BE2C (cell line): ENCODE measurements at places on chromosomes 6 and 20.

- no peak for DNase-seq
These were observed 131.7 kb downstream of the PLCB4 start for GRCh38 chr20:9200620-9201019.

DNA sequence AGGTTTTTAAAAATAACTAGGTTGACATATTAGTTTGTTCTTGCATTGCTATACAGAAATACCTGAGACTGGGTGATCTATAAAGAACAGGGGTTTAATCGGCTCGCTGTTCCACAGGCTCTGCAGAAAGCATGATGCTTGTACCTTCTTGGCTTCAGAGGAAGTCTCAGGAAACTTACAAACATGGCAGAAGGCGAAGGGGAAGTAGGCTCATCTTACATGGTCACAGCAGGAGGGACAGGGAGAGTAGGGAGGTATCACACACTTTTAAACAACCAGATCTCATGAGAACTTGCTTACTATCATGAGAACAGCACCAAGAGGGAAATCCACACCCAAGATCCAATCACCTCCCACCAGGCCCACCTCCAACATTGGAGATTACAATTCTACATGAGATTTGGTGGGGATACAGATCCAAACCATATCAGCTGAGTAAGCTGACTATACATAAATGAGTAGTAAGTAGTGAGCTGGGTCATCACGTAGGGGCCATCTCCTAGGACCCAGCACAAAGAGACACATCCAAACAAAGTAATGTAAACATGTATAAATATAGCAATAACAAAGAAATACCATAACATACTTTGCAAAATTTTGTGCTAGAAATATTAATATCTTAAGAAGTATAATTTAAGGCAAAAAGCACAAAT is 31.4 kb upstream of the SIRPG start:
- no peak for DNase-seq

GRCh38 chr6:16933961-16934360 is 167.9 kb upstream of the STMND1 start:
- DNase-seq: no peak

DNA sequence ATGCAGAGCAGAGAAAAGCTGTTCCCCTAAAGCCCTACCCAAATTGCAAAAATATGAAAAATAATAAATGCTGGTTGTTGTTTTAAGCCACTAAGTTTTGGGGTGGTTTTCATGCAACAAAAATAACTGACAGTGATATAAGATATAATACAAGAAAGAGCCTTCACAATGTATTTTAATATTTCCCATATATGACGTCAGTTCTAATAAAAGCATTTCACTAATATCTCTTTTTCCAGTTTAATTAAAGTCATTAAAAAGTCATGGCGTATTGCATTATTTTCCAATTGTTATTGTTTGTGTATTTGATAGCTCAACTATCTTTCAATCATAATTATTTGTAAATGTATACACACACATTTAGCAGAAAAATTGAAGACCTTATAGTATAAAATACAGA is 134.7 kb upstream of the EPHA7 start:
- no peak for DNase-seq

GRCh38 chr6:46419576-46420002 is 71.7 kb downstream of the RCAN2 start:
- DNase-seq: peak; percentile 29

GRCh38 chr20:38880952-38881735 is 45.1 kb upstream of the FAM83D start:
- DNase-seq: peak; percentile 95

GRCh38 chr6:139406577-139407343 is 32.3 kb upstream of the CITED2 start:
- DNase-seq: no peak

GRCh38 chr20:16245879-16246278 is 327.4 kb downstream of the KIF16B start:
- peak; percentile 20 for DNase-seq

GRCh38 chr6:19714434-19715166 is 122.6 kb upstream of the ID4 start:
- DNase-seq: no peak

- no peak for DNase-seq
These were observed 27.2 kb downstream of the ARHGAP40 start for GRCh38 chr20:38628580-38629470.

DNA sequence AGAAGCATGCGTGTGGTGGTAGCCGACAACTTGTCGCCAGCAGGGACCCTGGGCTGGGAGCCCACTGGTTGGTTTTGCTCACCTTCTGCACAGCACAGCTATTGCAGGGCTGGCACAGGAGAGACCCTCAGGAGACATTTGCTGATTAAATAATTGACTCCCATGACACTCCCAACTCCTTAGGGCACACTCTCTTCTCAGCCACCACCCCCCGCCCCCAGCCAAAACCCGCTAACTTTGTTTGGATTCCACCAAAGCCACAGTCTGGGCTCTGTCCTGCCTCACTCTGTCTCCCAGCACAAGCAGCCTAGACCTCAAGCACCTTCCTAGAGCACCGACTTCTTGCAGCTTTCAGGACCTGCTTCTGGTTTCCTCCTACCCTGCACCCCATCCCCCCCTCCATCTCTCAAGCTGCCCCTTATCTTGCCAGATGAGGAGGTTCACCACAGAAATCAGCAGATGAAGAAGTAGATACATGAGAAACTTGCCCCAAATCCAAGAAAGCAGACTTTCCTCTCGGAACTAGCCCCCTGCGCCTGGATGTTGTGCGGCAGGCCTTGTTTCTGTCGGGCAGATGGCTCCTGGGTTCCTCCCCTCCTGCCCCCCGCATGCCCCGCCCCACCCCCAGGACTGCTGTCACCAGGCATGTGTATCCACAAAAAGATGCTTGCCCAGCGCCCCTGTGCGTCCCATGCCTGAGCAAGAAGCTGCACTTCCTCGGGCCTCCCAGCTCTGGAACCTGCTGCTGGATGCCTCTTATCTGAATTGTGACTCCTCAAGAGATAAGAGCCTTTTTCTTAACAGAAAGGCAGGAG is 35.0 kb upstream of the CD93 start:
- DNase-seq: no peak

DNA sequence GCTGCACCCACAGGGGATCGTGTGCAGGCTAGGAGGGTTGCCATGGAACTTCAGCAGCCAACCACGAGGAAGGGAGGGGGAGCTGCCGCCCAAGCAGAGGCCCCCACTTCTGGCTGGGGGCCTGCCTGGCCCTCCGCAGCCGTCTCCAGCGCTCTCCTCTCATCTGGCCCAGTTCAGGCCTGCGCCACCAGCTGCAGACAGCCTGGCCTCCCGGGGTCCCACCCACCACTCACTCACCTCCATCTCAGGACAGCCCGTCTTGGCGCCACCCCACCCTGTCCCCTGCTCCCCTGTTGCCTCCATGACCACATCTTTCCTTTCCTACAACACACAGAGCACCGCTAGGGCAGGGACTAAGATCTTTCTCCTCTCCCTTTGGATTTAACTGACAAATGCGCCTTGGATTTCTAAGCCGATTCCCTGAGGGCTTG is 98.7 kb downstream of the ANKRD60 start:
- DNase-seq: no peak

- no peak for DNase-seq
These were observed 275.4 kb downstream of the PHF3 start for GRCh38 chr6:63910863-63911551.

DNA sequence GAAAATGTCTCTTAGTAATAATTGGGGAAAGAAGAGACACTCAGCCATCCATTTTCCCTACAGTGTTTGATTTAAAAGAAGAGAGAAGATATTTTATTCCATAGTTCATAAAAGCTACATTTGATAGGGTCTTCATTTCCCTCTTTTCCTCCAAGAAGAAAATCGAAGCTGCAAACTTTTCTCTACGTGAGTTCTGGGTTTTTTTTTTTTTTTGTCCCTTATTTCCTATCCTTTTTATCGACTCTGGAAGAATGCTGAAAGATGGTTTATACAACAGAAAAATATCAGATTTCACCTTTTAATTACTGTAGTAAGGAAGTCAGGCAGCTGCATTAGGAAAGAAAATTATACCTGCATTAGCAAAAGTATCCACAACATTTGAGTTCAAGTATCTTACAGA is at the start of gene OR2J1:
Gene OR2J1 (plus strand): TSS at position 301 of the 400 bp plus-strand sequence. CDS start 1,453 bp downstream, outside the sequence.
- no peak for DNase-seq

DNA sequence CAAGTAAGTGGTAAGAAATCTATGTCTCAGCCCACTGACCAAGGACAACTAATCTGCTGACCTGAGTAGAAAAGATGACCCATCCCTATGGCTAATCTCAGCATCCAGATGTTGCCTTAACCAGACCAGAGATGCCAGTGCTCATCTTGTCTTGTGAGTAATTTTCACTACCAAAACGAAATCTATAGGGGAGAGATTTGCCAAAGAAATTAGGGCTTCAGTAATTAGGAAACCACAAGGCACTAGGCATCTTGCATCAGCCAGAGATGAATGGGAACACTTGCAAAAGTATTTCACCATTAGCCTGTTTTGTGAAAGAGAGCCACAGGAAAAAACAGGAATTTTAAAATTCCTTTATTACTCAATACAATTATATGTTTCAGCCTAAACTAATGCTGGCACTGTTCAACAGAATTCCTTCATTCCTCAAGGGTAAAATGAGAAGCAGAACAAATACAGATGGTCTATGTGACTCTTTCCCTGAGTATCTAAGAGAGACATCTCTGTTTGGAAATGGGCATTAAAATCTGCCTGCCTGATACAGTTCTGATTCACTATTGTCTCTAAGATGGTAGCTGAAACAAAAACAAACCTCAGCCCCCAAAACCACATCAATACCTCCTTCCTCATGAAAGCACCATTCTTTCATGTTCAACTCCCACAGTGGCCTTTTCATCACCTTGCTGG is 87.8 kb downstream of the GMDS start:
- no peak for DNase-seq

- DNase-seq: no peak
These were observed 670.5 kb upstream of the IMPG1 start for GRCh38 chr6:76742919-76743318.

DNA sequence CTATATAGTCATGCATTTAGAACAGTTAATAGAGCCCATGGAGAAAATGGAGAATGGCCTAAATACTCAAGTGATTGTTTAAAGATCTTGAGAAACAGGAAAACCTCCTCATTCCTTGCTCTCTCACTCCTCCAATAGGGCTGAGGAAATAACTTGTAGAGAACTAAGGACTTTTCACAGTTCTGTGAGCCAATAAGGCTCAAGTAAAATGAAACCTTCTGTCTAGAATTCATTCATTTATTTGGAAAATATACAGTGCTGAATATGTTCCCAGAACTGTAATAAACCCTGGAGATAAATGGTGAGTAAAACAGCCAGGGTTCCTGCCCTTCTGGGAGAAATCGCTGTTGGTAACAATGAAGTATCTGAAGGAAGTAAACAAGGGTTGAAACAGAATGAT is 35.3 kb downstream of the ELOVL2 start:
- DNase-seq: no peak

GRCh38 chr6:148885925-148886845 is 139.4 kb downstream of the UST start:
- no peak for DNase-seq

GRCh38 chr6:159204605-159205004 is 35.4 kb downstream of the FNDC1 start:
- DNase-seq: no peak

- DNase-seq: no peak
These were observed 249.0 kb downstream of the UTRN start for GRCh38 chr6:144534180-144534579.

- no peak for DNase-seq
These were observed 171.7 kb upstream of the CCN2 start for GRCh38 chr6:132122871-132123270.

- DNase-seq: no peak
These were observed 375.1 kb downstream of the BTBD9 start for GRCh38 chr6:38264605-38265004.

- DNase-seq: no peak
These were observed 77.3 kb downstream of the KIZ start for GRCh38 chr20:21203088-21203656.

- no peak for DNase-seq
These were observed 6.5 kb downstream of the RPS6KA2 start for GRCh38 chr6:166620478-166621113.

- no peak for DNase-seq
These were observed 3.8 kb downstream of the SLC2A4RG start for GRCh38 chr20:63743210-63743970.
